ENCODE measurements at places on chromosomes 3 and 15. TPM values are rescaled to one million over a fixed set of nuclear protein-coding genes. Genes with fewer than 3 reads are reported as not detected.

The GNAT1 gene
- 0.54 TPM for total RNA-seq

DNA sequence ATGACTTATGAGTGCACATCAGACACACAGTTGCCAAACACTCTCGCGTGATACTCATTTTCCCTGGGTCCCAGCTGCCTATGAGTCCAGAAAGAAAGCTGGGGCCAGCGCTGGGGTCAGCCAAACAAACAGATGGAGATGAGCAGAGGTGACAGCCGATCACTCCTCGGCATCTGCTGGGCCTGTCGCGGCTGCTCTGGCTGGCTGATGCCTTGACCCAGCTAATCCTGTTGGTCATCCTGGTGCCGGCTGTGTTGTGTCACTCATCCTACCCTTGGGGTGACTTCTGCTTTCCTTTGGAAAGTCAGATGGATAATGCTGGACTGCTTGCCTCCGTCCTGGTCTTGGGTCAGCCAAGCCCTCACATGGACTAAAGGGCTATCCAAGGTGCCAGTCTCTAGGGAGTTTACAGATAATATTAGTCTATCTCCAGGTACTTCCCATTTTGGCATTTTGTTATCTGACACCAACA, 105.3 kb upstream of the PDZRN3 start:
- peaks cover 5% of the 10 kb centered on the region for H3K4me1 ChIP-seq
- H3K27me3 ChIP-seq = no peaks in the 10 kb centered on the region
- no peak for DNase-seq

GRCh38 chr3:47520756-47521155, 7.2 kb upstream of the ELP6 start:
- no peaks in the 10 kb centered on the region for H3K36me3 ChIP-seq
- H3K4me1 ChIP-seq = no peaks in the 10 kb centered on the region
- no peak overlapping the region for H3K4me3 ChIP-seq

The ADAMTS7 gene
- total RNA-seq = 60.2 TPM

DNA sequence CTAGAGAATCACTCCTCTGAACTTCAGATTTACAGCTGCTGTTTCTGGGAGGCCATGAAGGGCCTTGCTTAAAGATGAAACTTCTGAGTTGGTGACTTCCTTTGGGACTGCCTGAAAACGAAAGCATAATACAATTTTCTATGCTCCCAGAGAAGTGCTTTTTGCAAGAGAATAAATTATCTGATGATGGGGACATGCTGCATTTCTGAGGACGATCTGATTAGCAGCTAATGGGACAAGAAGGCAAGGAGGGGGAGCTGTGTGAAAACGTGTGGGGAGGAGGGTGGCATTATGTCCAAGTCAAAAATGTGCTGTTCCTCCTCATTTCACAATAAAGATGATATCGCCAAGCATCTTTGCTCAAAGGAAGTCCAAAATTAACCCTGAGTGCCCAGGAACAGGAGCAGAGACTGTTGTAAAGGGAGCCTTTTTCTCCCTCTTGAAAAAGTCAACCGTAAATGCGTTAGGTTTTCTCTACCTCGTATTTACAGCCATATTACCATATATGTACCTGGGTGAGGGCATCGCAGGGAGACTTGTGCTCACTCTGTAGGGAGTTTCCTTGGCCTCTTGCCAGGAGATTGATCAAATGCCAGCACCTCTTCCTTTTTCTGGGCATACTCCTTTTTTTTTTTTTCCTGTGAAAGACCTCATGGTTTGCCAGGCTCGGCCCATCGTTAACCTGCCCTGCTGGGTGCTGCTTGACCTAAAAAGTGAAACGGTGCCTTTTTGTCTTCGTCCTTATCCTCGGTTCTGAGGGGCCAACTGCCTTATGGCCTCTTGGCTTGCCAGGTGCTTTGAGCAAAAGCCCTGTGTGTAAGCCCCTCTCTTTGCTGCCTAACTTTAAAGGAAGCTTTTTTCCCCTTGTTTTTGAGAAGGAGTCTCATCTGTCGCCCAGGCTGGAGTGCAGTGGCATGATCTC, 11.5 kb downstream of the ITPR1 start:
- H3K36me3 ChIP-seq = peaks cover 8% of the 10 kb centered on the region
- DNase-seq = no peak
- H3K27ac ChIP-seq = peak overlapping the region; percentile 88
- H3K4me3 ChIP-seq = peak overlapping the region; percentile 51

- H3K36me3 ChIP-seq = no peaks in the 10 kb centered on the region
- no peak overlapping the region for H3K27ac ChIP-seq
- H3K27me3 ChIP-seq = no peaks in the 10 kb centered on the region
- no peak overlapping the region for H3K4me3 ChIP-seq
- no peak for DNase-seq
Observed at GRCh38 chr3:187929112-187929816, 184.0 kb upstream of the BCL6 start.

DNA sequence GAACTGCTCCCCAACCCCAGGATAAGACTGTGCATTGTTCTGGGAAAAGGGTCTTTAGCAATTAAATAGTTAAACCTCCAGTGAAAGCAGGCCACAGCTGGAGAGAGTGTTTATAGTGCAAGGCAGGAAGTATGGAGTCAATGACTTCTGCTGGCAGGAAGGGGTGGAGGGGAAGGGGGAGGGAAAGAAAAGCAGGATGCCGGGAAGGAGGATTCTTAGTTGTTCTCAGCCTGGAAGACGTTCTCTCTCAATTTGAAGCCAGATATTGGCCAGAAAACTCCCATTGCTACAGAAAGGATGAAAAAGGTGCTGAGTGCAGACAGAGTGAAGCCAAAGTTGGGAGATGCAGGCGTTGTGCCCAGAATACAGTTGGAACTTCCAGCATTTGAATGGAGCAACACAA, 35.7 kb upstream of the ACTL6A start:
- peaks cover 4% of the 10 kb centered on the region for H3K4me1 ChIP-seq
- H3K27me3 ChIP-seq = no peaks in the 10 kb centered on the region
- no peak for DNase-seq
- H3K4me3 ChIP-seq = peak overlapping the region; percentile 35

GRCh38 chr3:24428481-24428880, 66.2 kb downstream of the THRB start:
- H3K27ac ChIP-seq = no peak overlapping the region
- no peaks in the 10 kb centered on the region for H3K27me3 ChIP-seq
- no peak overlapping the region for H3K4me3 ChIP-seq
- peaks cover 39% of the 10 kb centered on the region for H3K4me1 ChIP-seq
- DNase-seq = no peak
- H3K36me3 ChIP-seq = no peaks in the 10 kb centered on the region

DNA sequence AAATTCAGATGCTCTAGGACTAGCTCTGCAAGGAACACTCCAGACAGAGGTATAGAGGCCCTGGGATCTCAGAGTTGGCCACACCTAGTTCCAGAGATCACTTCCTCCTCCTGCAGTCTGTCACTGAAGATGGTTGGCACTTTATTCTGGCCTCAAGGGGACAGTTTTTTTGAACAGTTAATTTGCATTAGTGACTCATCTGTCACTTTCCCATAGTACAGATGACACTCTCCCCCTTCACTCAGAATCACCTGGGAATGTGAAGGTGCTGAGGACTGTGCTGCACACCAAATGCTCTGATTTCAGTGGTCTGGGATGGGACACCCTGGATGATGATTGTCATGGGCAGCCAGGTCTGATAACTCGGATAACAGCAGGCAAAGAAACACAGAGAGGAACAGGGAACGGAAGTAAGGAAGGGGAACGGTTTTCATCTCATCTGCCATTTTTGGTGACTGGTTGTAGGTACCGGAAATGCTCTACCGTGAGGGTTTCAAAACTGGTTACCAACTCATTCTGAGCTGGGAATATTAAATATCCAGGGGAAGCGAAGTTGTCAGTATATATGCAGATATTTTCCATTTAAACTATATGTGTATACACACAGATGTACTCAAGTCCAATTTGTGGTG, 232.5 kb upstream of the ST8SIA2 start:
- no peak for DNase-seq
- H3K4me1 ChIP-seq = no peaks in the 10 kb centered on the region
- H3K4me3 ChIP-seq = no peak overlapping the region
- no peaks in the 10 kb centered on the region for H3K36me3 ChIP-seq
- H3K27ac ChIP-seq = no peak overlapping the region

GRCh38 chr15:74466570-74466969, 5.6 kb upstream of the UBL7 start:
- no peaks in the 10 kb centered on the region for H3K36me3 ChIP-seq
- DNase-seq = no peak
- H3K4me1 ChIP-seq = peaks cover 7% of the 10 kb centered on the region
- H3K27me3 ChIP-seq = no peaks in the 10 kb centered on the region

DNA sequence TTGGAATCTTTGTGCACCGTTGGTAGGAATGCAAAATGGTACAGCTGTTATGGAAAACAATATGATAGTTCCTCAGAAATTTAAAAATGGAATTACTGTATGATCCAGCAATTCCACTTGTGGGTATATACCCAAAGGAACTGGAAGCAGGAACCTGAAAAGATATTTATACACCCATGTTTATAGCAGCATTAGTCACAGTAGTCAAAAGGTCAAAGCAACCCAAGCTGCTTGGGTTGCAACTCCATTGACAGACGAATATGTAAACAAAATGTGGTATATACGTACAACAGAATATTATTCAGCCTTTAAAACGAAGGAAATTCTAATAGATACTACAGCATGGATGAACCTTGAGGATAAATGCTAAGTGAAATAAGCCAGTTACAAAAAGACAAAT, 35.0 kb upstream of the CAPN3 start:
- H3K4me1 ChIP-seq = no peaks in the 10 kb centered on the region
- no peaks in the 10 kb centered on the region for H3K27me3 ChIP-seq
- no peak overlapping the region for H3K4me3 ChIP-seq
- H3K27ac ChIP-seq = no peak overlapping the region

DNA sequence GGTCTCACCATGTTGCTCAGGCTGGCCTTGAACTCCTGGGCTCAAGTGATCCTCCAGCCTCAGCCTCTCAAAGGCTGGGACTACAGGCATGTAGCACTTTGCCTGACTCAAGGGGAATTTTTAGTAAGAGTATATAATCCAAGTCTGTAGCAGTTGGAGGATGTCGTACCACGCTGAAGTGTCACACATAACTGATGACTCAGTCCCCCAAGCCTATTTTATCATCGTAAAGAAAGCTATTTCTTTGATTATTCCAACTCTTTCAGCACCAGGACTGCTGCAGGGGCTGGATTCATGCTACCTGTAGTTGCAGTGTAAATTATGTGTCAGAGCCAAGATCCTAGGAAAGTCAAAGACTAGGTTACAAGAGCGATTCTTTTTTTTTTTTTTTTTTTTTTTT, 1.4 kb upstream of the PRKCI start:
- DNase-seq = no peak
- H3K36me3 ChIP-seq = no peaks in the 10 kb centered on the region
- H3K4me1 ChIP-seq = peaks cover 14% of the 10 kb centered on the region
- H3K27ac ChIP-seq = no peak overlapping the region
- no peak overlapping the region for H3K4me3 ChIP-seq

The UACA gene
- total RNA-seq = 107 TPM

The DOCK3 gene
- 0.71 TPM for total RNA-seq

DNA sequence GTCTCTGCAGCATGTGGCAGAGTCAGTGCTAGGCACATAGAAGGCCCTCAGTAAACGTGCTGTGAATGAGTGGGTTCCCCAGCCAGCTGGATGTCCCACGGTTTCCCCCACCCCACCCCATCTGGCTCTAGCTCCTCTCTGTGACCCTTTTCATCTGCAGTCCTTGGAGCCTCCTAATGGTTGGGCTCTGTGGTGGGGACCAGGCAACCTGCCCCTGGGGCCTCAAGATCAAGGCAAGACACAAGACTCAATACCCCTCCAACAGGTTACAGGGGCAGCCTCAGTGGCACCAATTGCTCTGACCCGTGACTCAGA, 17.1 kb upstream of the CYP11A1 start:
- DNase-seq = no peak
- no peak overlapping the region for H3K27ac ChIP-seq
- no peak overlapping the region for H3K4me3 ChIP-seq
- no peaks in the 10 kb centered on the region for H3K36me3 ChIP-seq
- H3K27me3 ChIP-seq = no peaks in the 10 kb centered on the region
- H3K4me1 ChIP-seq = no peaks in the 10 kb centered on the region

- H3K4me3 ChIP-seq = no peak overlapping the region
- peaks cover 5% of the 10 kb centered on the region for H3K4me1 ChIP-seq
- DNase-seq = no peak
Observed at GRCh38 chr3:194852831-194853508, 167.3 kb downstream of the FAM43A start.

DNA sequence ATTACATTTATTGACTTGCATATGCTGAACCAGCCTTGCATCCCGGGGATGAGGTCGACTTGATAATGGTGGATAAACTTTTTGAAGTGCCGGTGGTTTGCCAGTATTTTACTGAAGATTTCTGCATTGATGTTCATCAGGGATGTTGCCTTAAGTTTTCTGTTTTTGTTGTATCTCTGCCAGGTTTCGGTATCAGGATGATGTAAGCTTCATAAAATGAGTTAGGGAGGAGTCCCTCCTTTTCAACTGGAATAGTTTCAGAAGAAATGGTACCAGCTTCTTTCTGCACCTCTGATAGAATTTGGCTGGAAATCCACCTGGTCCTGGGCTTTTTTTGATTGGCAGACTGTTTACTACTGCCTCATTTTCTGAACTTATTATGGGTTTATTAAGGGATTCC, 250.8 kb downstream of the TBC1D5 start:
- DNase-seq = no peak
- no peaks in the 10 kb centered on the region for H3K27me3 ChIP-seq
- no peaks in the 10 kb centered on the region for H3K36me3 ChIP-seq

DNA sequence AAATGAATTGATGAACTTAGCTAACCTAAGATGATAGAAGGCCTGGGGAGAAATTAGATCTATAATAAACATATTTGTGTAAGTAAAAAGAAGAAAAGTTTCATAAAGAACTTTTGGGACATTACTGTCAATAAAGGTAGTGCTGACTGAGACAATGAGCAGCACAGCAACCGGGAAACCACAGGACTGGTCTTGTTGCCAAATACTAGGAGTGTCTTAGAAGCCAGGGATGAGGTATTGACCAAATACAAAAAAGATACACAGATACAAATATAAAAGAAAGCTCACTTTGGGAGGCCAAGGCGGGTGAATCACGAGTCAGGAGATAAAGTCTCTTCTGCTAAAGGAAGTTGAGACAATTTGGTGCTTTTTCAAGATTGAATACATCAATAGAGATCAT, 362.4 kb upstream of the ZNF385D start:
- no peak overlapping the region for H3K27ac ChIP-seq
- peaks cover 5% of the 10 kb centered on the region for H3K4me1 ChIP-seq
- no peaks in the 10 kb centered on the region for H3K36me3 ChIP-seq
- no peak for DNase-seq
- no peaks in the 10 kb centered on the region for H3K27me3 ChIP-seq

- no peaks in the 10 kb centered on the region for H3K27me3 ChIP-seq
- DNase-seq = no peak
- H3K27ac ChIP-seq = no peak overlapping the region
Observed at GRCh38 chr3:178982137-178982536, 89.5 kb downstream of the ZMAT3 start.

The GPR156 gene
- total RNA-seq = 0.27 TPM

The RASL12 gene
- 324 TPM for total RNA-seq

GRCh38 chr3:122676759-122677158, 3.9 kb upstream of the PARP14 start:
- H3K27ac ChIP-seq = no peak overlapping the region
- no peak for DNase-seq
- H3K27me3 ChIP-seq = no peaks in the 10 kb centered on the region
- H3K4me3 ChIP-seq = no peak overlapping the region

The CLDN16 gene
- total RNA-seq = not detected

GRCh38 chr3:46361408-46362283, 7.7 kb downstream of the CCR2 start:
- no peaks in the 10 kb centered on the region for H3K36me3 ChIP-seq
- no peak overlapping the region for H3K4me3 ChIP-seq
- DNase-seq = no peak
- H3K27me3 ChIP-seq = no peaks in the 10 kb centered on the region
- no peak overlapping the region for H3K27ac ChIP-seq
